ENCODE measurements at places on chromosomes 11 and 22.

DNA sequence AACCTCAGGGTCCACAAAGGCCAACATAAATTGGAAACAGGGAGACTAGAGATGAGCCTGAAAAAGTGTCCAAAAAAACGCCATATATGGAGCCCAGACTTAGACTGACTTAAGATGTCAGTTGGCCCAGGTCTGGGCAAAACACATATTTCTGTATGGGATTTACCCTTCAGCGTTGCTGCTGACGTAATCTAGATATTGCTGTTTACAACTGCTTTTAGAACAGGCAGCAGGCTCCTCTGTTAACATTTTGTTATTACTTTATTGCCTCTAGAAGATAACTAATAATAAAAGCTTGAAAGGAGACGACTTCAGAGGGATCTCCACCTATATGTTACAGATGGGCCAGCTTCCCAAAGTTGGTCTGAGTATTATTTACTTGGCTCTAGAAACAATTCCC lies 8.7 kb downstream of the ME3 start:
- DNase-seq, result no peak

- DNase-seq, result no peak
Observed at GRCh38 chr22:22485524-22485923, 23.0 kb downstream of the ZNF280B start.

DNA sequence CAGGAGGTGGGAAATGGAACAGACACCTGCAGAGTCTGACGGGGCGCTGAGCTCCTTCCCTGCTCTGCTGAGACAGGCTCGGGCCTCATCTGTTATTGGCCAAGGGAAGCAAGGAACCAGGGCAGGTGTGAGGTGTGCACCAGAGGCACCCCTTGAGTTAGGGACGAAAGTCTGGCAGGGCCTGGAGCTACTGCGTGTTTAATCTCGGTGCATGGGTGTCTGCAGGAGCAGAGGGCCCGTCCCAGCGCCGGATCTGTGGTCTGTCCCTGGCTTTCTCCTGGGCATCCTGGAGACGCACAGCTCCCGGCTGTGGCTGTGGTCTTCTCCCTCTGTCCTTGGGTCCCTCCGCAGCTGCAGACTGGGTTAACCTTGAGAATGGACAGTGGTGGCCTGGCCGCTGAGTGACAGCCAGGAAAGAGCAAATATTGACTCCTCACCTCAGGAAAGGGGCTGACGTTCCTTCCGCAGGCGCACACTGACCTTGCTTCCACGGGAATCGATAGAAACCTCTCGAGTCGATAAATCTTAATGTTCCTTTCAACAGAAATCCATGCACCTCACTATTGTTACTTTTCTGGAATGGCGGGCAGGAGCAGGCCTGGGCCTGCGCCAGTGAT lies 975.6 kb downstream of the BRD1 start:
- DNase-seq, result no peak

GRCh38 chr22:46472722-46473016 lies 64.8 kb downstream of the CELSR1 start:
- DNase-seq, result no peak

- no peak for DNase-seq
Observed at GRCh38 chr11:101726988-101727387, 143.2 kb upstream of the TRPC6 start.

- DNase-seq, result no peak
Observed at GRCh38 chr22:26536762-26537134, 24.5 kb upstream of the TFIP11 start.

- no peak for DNase-seq
Observed at GRCh38 chr11:2213384-2213842, 41.8 kb upstream of the TH start.

GRCh38 chr11:2512431-2513407 lies 67.9 kb downstream of the KCNQ1 start:
- peak; percentile 24 for DNase-seq

- no peak for DNase-seq
Observed at GRCh38 chr11:34235591-34236071, 122.2 kb downstream of the ABTB2 start.

DNA sequence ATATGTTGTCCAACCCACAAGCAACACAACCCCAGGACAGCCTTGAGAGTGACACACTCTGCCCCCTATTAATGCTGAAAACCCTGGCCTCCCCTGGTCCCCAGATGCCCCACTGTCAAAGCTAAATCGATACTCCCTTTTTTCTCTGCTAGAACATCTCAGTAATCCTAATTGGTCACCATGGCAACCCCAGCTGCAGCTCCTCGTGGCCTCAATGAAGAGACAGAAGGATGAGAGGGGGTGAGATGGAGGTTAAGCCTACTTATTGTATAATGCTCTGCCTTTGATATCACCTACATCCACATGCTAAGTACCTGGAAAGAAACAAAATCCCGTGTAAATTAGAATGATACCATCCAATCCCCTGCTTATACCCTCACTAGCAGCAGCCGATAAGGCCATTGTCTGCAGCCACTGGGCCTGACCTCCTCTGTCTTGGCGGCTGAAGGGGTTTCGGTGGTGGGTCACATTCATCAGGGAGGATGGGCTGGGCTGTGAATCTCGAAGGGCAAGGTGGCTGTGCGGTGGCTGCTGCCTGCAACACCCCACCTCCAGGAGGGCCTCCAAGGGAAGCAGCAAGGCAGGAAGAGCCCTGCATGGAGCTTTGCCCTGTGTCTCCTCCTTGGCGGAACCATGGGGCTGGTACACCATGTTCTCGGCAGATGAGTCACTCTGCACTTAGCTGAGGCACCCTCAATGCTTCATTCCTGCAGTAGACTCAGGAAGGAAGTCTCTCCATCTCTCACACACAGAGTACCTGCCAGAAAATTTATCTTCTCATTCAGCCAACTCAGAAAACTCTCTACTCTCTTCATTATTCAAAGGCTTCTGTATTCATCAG lies 399.5 kb downstream of the BUD13 start:
- no peak for DNase-seq

- DNase-seq, result no peak
Observed at GRCh38 chr11:130829920-130830511, 86.3 kb downstream of the SNX19 start.

DNA sequence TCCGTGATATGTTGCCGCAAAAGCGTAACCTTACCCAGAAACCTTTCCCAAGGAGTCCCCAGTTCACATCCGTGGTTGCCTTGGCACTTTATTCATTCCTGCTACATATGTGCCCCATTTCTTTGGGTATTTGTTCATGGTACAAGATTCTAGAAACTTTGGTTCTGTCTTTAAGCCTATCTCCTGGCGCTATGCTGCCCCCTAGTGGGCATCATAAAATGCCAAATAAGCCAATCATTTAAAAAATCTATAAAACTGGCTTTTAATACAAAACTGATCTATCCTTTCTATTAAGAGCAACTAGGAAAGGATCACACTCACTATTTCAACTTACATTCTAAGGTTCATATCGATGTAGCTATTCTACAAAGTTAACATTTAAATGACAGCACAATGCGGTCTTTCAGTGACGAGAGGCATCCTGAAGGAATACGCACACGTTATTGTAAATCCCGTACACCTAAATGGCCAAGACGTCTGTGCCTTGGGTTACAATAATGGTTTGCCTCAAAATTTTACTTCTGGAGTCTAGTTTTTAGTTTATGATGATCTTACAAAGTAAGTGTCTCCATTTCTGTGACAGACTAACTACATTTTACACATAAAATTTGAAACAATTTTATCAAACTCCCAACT lies 16.2 kb downstream of the PIWIL3 start:
- peak; percentile 63 for DNase-seq

GRCh38 chr22:30262917-30263741 lies 3.5 kb downstream of the OSM start:
- DNase-seq, result peak; percentile 78

GRCh38 chr11:60345489-60345888 lies 18.4 kb downstream of the MS4A6E start:
- DNase-seq, result peak; percentile 15

GRCh38 chr11:15215005-15215404 lies 100.3 kb downstream of the INSC start:
- DNase-seq, result no peak

GRCh38 chr11:122441666-122442035 lies 213.9 kb upstream of the UBASH3B start:
- no peak for DNase-seq

DNA sequence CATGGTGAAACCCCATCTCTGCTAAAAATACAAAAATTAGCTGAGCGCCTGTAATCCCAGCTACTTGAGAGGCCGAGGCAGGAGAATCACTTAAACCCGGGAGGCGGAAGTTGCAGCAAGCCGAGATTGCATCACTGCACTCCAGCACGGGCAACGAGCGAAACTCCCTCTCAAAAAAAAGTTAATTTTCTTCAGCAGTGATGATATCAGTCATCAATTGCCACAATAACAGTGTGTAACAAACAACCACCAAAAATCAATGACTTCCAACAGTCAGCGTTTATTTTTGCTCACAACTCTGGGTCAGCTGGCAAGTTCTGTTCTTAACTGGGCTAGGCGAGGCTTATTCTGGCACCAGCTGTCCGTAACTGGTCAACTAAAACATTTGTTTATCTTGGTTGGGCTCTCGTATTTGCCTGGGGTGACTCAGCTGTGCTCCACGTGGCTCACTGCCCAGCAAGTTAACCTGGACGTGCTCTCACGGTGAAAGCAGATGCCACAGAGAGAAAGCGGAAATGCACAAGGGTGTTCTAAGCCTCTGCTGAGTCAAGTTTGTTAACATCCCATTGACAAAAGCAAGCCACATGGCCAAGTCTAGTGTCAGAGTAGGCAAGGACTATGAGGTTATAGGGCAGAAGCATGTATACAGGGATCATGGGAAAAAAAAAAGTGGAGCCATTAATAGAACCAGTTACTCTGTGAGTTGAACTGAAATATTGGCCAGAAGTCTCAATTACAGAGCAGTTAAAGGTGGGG lies 52.1 kb downstream of the LHFPL7 start:
- DNase-seq, result peak; percentile 10

GRCh38 chr11:60265373-60266214 lies 14.9 kb upstream of the MS4A4A start:
- DNase-seq, result no peak

GRCh38 chr22:35337932-35338331 lies 38.2 kb downstream of the TOM1 start:
- DNase-seq, result no peak

DNA sequence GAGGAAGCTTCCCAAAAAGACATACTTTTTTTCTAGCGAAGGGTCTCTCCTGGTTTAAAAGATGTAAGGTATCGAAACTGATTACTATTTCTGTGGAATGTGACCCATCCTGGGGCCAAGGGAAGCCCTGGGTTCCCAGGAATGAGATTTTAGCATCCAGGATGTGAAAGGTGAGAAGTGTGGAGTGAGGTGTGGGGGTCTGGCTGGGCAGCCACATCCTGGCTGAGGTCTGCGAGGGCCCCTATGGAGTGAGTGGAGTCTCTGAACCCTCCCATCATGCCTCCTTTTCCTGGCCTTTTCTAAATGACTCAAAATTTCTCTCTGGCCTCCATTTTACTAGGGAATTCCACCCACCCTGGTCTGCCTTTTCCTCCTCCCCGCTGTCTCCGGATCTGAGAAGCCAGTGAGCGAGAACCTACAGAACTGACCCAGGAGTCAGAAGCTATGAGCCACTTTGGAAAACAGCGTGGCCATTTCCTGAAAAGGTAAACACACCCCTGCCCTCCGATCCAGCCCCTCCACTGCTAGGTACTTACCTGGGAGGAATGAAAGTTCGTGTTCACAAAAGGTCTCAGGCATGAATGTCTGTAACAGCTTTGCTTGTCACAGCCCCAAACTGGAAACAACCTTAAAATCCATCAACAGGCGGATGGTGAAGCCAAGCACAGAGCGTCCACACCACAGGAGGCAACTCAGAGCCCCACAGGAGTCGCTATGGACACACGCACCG lies 27.7 kb upstream of the SHANK2 start:
- DNase-seq, result no peak

DNA sequence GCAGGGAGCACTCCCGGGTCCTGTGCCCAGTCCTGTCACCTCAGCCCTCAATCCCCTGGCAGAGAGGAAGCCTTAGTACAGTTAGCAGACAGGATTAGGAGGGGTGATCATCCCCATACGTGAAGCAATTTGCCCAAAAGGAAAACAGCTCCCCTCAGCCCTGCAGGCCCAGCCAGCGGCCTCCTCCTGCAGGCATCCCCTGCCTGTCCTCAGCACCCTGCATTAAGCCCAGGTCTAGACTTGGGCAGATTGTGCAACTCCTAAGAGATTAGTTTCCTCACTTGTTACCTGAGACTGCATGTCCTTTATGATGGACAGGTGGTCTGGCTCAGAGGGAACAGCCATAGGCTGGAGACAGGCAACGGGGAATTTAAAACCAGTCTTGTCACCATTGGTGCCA lies 95.5 kb upstream of the TMEM45B start:
- DNase-seq, result no peak

GRCh38 chr11:3190600-3190999 lies 25.5 kb upstream of the OSBPL5 start:
- no peak for DNase-seq

Data from dorsolateral prefrontal cortex (tissue), 122 donors.